T-helper 9 cell (primary cell): ENCODE measurements at places on chromosomes 13 and 19.

DNA sequence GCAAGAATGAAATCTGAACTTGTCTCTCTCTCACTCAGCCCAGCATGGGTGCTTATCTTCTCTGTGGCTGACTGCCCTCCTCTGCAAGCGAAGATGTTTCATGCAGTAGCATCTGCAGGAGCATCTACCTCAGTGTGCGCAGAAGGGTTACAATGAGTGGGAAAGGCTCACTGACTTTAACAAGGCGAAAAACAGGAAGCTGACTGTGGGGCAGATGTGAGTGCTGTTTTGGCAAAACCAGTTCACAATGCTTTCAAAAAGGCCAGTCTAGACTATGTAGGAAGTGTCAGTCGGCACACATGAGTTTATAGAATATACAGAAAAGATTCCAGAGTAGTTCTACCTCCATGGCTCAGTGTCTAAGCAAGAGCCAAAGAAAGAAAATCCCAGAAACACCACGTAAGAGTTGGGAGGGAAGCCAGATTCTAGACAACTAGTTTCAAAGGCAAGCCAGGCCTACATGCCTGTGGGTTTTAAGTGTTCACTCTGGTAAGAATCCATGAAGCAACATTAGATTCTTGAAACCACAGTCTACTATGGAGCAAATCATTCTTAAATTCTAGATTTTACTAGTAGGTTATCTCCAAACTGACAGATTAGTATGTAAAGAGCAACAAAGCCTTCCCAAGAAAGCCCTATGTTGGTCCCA, 124.5 kb downstream of the ABCC4 start:
- no peak for DNase-seq

DNA sequence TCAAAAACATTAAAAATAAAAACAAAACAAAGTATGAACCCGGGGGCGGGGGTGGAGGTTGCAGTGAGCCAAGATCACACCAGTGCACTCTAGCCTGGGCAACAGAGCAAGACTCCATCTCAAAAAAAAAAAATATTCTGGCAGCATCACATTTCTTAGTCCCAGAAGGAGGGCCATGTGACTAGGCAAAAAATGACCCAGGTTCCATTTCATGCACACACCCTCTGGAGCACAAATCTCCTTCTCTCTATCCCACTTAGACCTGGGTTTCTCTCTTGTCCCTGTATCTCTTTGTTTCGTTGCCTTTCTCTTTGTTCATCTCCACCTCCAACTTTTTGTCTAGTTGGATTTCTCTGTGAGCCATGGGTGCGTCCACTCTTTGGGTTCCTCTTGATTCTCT, 6.2 kb upstream of the CYP2A7 start:
- no peak for DNase-seq

GRCh38 chr13:31798189-31798588, 58.9 kb downstream of the RXFP2 start:
- no peak for DNase-seq

GRCh38 chr19:47093841-47094240, 19.7 kb downstream of the ZC3H4 start:
- DNase-seq: no peak

DNA sequence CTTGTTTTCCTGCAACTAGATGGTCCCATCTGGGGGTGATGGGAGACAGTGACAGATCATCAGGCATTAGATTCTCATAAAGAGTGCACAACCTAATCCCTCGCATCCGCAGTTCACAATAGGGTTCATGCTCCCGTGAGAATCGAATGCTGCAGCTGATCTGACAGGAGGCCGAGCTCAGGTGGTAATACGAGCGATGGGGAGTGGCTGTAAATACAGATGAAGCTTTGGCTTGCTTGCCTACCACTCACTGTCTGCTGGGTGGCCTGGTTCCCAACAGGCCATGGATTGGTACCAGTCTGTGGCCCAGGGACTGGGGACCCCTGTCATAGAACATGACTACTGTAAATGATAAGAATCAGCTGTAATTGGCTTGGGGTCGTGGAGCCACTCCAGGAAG, 28.0 kb downstream of the WDR88 start:
- no peak for DNase-seq
